Fibroblast of lung (primary cell): ENCODE measurements at places on chromosomes 4 and X. TPM values are rescaled to one million over a fixed set of nuclear protein-coding genes. Genes with fewer than 3 reads are reported as not detected.

DNA sequence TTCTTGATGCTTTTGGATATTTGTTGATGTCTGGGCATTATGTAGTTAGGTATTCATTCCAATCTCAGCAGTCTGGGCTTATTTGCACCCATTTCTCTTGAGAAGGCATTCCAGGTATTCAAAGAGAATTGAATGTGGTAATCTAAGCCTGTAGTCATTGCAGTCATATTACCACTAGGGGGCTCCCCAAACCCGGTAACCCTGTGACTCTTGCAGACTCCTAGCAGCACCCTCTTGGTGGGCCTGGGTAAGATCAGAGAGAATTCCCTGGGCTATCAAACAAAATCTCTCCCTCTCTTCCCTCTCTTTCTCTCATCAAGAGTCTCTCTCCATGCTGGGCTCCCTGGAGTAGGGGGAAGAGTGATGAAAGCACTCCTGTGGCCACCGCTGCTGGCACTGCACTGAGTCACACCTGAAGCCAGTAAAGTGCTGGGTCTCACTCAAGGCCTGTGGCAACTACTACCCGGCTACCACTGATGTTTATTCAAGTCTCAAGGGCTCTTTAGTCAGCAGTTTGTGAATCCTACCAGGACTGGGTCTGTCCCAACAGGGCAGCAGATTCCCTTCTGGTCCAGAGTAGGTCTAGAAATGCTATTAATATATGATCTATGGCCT is 187.7 kb upstream of the NUDT10 start:
- no peaks in the 10 kb centered on the region for H3K4me1 ChIP-seq
- H3K36me3 ChIP-seq: no peaks in the 10 kb centered on the region
- H3K27me3 ChIP-seq: no peaks in the 10 kb centered on the region
- peak; percentile 14 for DNase-seq

- H3K4me1 ChIP-seq: peaks cover 6% of the 10 kb centered on the region
- no peak overlapping the region for H3K4me3 ChIP-seq
- DNase-seq: no peak
- H3K27me3 ChIP-seq: peaks cover 72% of the 10 kb centered on the region
- no peak overlapping the region for H3K27ac ChIP-seq
- no peaks in the 10 kb centered on the region for H3K36me3 ChIP-seq
Observed at GRCh38 chr4:112511803-112512118, 4.2 kb downstream of the NEUROG2 start.

DNA sequence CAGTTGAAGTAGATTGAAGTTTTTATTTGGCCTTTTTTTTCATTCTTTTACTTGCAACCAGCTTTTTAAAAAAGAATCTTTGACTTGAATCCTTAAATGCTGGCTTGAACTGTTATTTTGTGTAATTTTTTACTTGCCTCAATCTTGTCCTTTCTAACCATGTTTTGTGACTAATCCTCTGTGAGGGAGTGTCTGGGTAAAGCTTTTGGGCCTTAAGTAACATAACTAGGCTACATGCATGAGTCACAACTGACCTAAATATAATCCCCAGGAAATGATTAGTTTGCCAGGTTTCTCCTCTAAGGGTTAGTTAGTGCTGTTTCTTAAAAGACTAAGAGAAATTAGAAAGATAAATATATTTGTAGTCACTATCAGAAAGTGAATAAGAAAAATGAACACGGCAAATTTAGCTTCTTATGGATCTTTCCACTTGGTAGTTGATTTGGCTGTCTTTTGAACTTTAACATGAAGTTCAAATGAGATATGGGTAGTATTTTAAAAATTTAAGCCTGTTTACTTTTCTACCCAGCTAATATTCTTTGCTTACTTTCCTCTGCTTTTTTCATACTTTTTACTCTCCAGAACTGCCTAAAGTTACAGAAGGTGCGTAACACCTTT is 13.0 kb downstream of the EXOC1 start:
- H3K36me3 ChIP-seq: peaks cover 10% of the 10 kb centered on the region
- H3K4me3 ChIP-seq: no peak overlapping the region
- DNase-seq: peak; percentile 95
- peaks cover 13% of the 10 kb centered on the region for H3K4me1 ChIP-seq
- H3K27me3 ChIP-seq: no peaks in the 10 kb centered on the region

GRCh38 chrX:31223817-31224216 is 152.0 kb upstream of the FTHL17 start:
- no peaks in the 10 kb centered on the region for H3K27me3 ChIP-seq
- no peaks in the 10 kb centered on the region for H3K36me3 ChIP-seq
- no peak overlapping the region for H3K4me3 ChIP-seq
- DNase-seq: peak; percentile 81
- no peak overlapping the region for H3K27ac ChIP-seq

DNA sequence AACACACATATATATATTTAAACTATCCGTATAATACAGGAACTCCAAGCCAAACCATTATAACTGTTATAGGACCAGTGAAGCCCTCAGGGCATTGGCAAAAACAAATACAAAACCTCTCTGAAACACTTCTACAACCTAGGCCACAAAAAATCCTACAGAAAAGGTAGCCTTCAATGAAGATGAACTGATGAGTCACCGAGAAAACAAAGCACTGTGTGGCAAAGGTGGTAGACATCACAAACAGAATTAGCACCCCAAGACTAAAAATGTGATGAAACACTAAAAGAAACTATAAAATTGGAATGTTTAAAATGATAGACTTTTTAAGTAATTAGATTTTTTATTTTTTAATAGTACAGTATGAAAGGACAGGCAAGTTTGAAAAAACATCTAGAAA is 5.5 kb upstream of the HSPA4L start:
- H3K36me3 ChIP-seq: no peaks in the 10 kb centered on the region
- H3K27me3 ChIP-seq: no peaks in the 10 kb centered on the region
- H3K27ac ChIP-seq: no peak overlapping the region
- H3K4me1 ChIP-seq: no peaks in the 10 kb centered on the region

DNA sequence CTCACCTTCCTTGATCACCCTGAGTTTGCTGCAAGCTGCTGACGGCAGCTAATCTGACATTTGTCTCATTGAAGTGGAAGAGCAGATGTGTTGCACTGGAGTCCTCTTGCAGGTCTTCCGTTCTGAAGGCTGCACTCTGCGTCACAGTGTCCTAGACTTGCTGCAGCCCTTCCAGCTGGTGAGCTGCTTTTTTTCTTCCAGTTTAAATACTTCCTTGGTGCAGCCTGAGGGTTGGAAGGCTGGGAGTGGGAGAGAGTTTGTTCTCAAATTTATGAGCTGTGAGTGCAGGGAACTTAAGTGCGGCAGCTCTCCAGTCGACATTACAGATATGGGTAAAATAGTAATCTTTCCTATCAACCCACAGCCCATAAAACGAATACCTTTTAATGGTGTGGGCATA is 303.6 kb upstream of the FAT1 start:
- no peaks in the 10 kb centered on the region for H3K36me3 ChIP-seq
- H3K4me1 ChIP-seq: no peaks in the 10 kb centered on the region
- H3K27ac ChIP-seq: no peak overlapping the region

GRCh38 chrX:12975991-12976558 is 1.2 kb downstream of the TMSB4X start:
- H3K36me3 ChIP-seq: peaks cover 2% of the 10 kb centered on the region
- no peaks in the 10 kb centered on the region for H3K27me3 ChIP-seq
- H3K27ac ChIP-seq: peak overlapping the region; percentile 94
- H3K4me3 ChIP-seq: peak overlapping the region; percentile 94
- peak; percentile 52 for DNase-seq

- peak overlapping the region; percentile 15 for H3K27ac ChIP-seq
- peaks cover under 1% of the 10 kb centered on the region for H3K36me3 ChIP-seq
- H3K4me1 ChIP-seq: peaks cover 31% of the 10 kb centered on the region
- no peak overlapping the region for H3K4me3 ChIP-seq
Observed at GRCh38 chr4:153485860-153486259, 19.7 kb downstream of the TMEM131L start.

- no peaks in the 10 kb centered on the region for H3K36me3 ChIP-seq
Observed at GRCh38 chrX:101484135-101484534, 1.1 kb upstream of the ARMCX4 start.

GRCh38 chr4:83195269-83195668 is 80.7 kb upstream of the PLAC8 start:
- DNase-seq: no peak
- no peak overlapping the region for H3K27ac ChIP-seq
- no peak overlapping the region for H3K4me3 ChIP-seq
- H3K4me1 ChIP-seq: no peaks in the 10 kb centered on the region

GRCh38 chr4:17515445-17516407 is 761 bp downstream of the CLRN2 start:
- no peak overlapping the region for H3K4me3 ChIP-seq
- peaks cover 8% of the 10 kb centered on the region for H3K27me3 ChIP-seq
- H3K36me3 ChIP-seq: no peaks in the 10 kb centered on the region

DNA sequence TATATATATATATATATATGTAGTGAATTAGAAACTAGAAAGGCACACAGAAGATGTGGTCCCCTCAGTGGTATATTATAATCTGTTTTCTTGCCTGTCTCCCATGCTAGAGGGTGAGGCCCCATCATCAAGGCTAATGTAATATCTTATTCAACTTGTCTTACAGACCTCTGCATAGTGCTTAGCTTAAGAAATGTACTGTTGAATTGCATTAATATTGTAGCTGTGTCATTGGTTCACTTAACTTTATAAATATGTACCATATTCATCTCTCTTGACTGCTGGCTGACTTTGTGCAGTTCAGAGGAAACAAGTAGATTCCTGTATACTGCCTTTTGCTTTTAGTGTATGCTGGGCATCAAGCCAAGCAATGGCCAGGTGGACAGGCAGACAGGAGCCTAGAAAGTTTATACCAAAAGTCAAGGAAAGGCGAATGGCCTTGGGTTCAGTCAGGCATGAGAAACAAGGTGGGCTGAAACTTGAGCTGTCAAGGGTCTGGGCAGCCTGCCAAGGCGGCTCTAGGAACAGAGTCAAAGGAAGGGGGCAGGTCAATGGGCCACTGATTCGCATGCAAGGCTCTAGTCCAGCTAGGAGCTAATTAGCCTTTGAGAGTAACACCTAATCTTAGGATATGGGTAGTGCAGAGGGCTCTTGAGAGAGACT is 78.8 kb upstream of the LEF1 start:
- H3K27ac ChIP-seq: no peak overlapping the region
- DNase-seq: no peak
- H3K4me1 ChIP-seq: no peaks in the 10 kb centered on the region
- no peak overlapping the region for H3K4me3 ChIP-seq
- H3K27me3 ChIP-seq: no peaks in the 10 kb centered on the region

DNA sequence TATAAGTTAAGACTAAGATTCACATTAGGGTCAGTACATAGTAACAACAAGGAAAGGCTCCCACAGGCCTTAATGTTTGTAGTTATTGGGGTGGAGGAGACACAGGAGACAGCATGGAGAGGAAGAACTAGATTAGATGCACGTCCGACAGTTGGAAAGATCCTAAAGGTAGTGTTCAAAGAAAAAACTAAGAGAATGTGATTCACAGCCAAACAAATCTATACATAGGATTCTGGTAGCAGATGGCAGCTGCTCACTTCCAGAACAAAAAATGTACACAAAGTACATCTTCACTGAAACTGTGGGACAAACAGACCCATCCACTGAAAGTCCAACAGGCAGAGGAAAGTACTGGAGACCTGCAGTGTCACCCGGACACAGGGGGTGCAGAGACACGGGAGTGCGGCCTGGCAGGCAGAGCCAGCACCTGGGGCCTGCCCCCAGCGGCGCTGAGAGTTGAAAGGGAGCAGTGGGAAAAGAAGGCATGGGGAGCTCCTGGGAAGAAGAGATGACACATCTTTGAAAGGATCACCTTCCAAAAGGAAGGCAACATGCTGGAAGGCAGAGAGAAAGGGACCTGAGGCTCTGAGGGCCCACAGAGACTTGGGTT is 40.0 kb downstream of the NELFA start:
- H3K4me3 ChIP-seq: no peak overlapping the region
- H3K36me3 ChIP-seq: peaks cover 14% of the 10 kb centered on the region
- no peak overlapping the region for H3K27ac ChIP-seq
- H3K4me1 ChIP-seq: no peaks in the 10 kb centered on the region
- no peak for DNase-seq

AFF2 gene
- total RNA-seq: under 0.01 and 0.26 TPM in 2 replicates

SLC10A4 gene
- total RNA-seq: under 0.01 TPM in 1 of 2 replicates, not detected in the other

ZCCHC18 gene
- total RNA-seq: 0.66 and 1.3 TPM in 2 replicates

LINC00632 gene
- 2.1 and 6.9 TPM in 2 replicates for total RNA-seq

CSAG3 gene
- total RNA-seq: not detected in 2 replicates

TAF7L gene
- total RNA-seq: 0.33 and 0.51 TPM in 2 replicates

RBM3 gene
- 39.8 and 52.7 TPM in 2 replicates for total RNA-seq

GPR50 gene
- total RNA-seq: not detected in 2 replicates

BMP15 gene
- not detected in 2 replicates for total RNA-seq

LRP2BP gene
- 0.51 and 0.66 TPM in 2 replicates for total RNA-seq
